ENCODE measurements at places on chromosomes 3 and 15. TPM values are rescaled to one million over a fixed set of nuclear protein-coding genes. Genes with fewer than 3 reads are reported as not detected.

IMPG2 gene
- total RNA-seq, result 0.14 TPM

TF gene
- 0.44 TPM for total RNA-seq

TBL1XR1 gene
- 84.7 TPM for total RNA-seq

IGF2BP2 gene
- 141 TPM for total RNA-seq

CD200R1 gene
- total RNA-seq, result 0.14 TPM

EOGT gene
- 16.2 TPM for total RNA-seq

OR5K2 gene
- total RNA-seq, result not detected

GPR62 gene
- not detected for total RNA-seq

SETMAR gene
- 5.7 TPM for total RNA-seq

ACAD11 gene
- 34.4 TPM for total RNA-seq

PSTPIP1 gene
- total RNA-seq, result not detected

NEK11 gene
- total RNA-seq, result 5.9 TPM

ITIH1 gene
- total RNA-seq, result not detected

SYNPR gene
- not detected for total RNA-seq

ALDH1L1 gene
- 1.3 TPM for total RNA-seq

KLHL40 gene
- total RNA-seq, result not detected

LNP1 gene
- 4.2 TPM for total RNA-seq

AGTR1 gene
- total RNA-seq, result 0.22 TPM

SPESP1 gene
- 2.4 TPM for total RNA-seq

IGSF11 gene
- total RNA-seq, result not detected

KCNMB3 gene
- total RNA-seq, result 0.88 TPM

RBPMS2 gene
- total RNA-seq, result 0.22 TPM

ST8SIA2 gene
- total RNA-seq, result not detected

MINDY4B gene
- total RNA-seq, result not detected
